ENCODE measurements at places on chromosomes 3 and 15.

GRCh38 chr15:81013396-81013929 lies 12.7 kb downstream of the TLNRD1 start:
- no peak for DNase-seq

DNA sequence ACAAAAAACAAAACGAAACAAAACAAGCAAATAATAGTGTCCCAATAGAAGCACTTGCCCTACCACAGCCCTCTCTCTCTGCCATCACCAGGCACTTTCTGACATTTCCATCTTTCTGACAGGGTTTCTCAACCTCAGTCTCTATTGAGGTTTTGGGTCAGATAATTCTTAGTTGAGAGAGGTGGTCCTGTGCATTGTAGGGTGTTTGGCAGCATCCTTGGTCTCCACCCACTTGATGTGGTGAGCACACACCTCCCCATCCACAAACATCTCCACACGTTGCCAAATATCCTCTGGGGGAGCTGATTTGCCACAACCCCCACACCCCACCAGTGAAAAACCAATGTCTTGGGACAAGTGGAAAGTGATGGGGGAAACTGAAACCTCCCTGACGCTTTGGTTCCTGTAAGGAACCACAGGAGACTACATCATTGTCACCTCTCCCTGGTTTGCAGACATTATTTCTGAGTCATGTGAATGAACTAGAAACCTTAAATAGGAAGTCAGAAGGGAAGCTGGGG lies 733.7 kb upstream of the CFAP20DC start:
- no peak for DNase-seq

GRCh38 chr3:130379274-130379673 lies 33.8 kb downstream of the COL6A5 start:
- no peak for DNase-seq

GRCh38 chr3:12328132-12328836 lies 39.4 kb downstream of the PPARG start:
- no peak for DNase-seq

DNA sequence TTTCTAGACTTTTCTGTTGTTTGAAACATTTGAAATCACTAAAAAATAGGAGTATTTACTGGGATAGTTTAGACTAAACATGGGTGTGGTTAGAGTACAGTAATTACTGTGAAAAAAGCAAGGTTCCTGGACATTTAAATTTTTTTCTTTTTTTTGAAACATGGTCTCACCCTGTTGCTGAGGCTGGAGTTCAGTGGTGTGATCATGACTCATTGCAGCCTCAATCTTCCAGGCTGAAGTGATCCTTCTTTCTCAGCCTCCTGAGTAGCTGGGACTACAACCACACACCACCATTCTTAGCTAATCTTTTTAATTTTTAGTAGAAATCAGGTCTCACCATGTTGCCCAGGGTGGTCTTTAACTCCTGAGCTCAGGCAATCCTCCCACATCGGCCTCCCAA lies 20.4 kb upstream of the CELF6 start:
- no peak for DNase-seq

GRCh38 chr3:188407158-188407880 lies 253.4 kb downstream of the LPP start:
- DNase-seq = no peak

- no peak for DNase-seq
Measured at GRCh38 chr15:59940928-59941327, 63.2 kb upstream of the FOXB1 start.

- DNase-seq = no peak
Measured at GRCh38 chr15:38648121-38648843, 83.7 kb upstream of the RASGRP1 start.

- no peak for DNase-seq
Measured at GRCh38 chr3:195446359-195446758, 3.5 kb upstream of the ACAP2 start.

GRCh38 chr3:126134219-126134975 lies 46.0 kb downstream of the ALDH1L1 start:
- DNase-seq = peak; percentile 21

- DNase-seq = no peak
Measured at GRCh38 chr15:44069489-44069888, 125.6 kb downstream of the FRMD5 start.

GRCh38 chr15:33440900-33441299 lies 130.1 kb downstream of the RYR3 start:
- no peak for DNase-seq

DNA sequence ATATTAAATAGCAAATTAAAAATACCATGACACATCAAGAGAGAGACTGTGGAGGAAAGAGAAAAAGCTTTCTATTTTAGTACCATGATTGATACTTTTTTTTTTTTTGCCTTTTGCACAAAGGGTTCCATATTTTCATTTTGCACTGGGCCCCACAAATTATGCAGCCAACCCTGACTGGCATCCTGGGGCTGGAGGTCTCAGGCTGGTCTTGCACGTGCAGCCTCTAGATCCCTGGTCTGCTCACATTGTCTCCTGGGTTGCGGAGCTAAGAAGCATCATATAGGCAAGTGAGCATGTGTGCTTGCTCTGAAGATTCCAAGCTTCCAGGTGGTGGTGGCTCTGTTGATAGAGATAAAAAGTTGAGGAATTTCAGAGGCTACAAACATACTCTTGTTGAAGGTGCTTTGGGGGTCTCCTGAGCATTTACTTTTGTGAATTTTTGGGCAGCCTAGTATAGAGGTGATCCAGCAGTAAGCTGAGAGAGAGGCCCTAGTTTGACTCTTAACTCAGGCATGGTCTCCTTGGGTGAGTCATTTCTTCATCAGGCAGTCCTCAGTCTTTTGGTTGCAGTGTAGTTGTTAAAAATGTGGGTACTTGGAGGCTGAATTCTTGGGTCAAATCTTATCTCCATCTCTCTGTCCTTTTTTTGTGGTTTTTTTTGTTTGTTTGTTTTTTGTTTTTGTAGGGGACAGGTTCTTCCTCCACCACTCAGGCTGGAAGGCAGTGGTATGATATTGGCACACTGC lies 31.3 kb downstream of the SMAD3 start:
- no peak for DNase-seq

DNA sequence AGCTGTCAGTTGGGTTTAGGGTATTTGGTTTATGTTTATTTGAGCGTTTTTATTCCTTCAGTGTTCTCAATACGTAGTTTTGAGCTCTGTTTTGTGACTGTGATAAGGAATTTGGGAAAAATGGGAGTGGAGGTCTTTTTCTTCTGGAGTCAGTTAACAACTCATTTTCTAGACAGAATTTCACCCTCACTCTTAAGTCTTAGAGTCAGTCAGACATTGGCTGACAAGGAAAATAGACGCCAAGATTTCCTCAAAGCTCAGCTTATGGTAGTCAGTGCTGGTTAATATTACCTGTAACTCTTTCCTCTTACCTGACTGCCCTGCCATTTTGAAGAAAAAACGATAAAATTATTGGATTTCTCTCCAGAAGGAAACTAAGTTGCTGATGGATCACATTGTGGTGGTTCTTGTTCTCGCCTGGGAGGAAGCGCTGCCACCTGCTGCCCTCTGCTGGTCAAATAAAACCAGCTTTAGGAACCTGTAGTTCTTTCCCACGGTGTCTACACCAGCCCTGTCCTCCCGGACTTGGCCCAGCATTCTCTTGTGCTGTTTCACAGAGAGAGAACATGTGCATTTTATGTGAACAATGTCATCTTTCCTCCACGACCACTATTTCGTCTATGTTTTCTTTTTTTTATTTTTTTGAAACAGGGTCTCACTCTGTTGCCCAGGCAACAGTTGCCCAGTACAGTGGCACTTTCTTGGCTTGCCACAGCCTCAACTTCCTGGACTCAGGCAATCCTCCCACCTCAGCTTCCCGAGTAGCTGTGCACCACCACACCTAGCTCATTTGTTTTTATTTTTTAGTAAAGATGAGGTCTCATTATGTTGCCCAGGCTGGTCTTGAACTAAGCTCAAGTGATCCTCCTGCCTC lies 41.4 kb upstream of the UMPS start:
- DNase-seq = peak; percentile 72
